ENCODE measurements at places on chromosomes 7 and 10.

DNA sequence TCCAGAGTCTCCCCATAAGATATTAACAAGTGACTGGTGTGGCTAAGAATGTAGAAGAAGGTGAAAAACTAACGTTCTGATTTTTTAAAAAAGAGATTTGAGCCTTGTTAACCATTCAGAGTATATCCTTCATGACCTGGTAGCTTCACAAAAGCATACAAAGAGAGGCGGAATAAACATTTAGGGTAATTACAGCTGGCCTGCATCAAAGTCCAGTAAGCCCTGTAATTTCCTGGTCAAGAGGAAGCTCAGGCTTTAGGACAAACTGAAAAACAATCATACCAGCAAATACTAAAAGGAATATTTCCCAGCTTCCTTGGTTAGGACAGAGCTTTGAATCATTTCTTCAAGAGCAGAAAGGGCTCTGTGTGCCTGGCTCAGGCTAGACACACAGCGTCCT is 165.2 kb downstream of the COBL start:
- DNase-seq: no peak

DNA sequence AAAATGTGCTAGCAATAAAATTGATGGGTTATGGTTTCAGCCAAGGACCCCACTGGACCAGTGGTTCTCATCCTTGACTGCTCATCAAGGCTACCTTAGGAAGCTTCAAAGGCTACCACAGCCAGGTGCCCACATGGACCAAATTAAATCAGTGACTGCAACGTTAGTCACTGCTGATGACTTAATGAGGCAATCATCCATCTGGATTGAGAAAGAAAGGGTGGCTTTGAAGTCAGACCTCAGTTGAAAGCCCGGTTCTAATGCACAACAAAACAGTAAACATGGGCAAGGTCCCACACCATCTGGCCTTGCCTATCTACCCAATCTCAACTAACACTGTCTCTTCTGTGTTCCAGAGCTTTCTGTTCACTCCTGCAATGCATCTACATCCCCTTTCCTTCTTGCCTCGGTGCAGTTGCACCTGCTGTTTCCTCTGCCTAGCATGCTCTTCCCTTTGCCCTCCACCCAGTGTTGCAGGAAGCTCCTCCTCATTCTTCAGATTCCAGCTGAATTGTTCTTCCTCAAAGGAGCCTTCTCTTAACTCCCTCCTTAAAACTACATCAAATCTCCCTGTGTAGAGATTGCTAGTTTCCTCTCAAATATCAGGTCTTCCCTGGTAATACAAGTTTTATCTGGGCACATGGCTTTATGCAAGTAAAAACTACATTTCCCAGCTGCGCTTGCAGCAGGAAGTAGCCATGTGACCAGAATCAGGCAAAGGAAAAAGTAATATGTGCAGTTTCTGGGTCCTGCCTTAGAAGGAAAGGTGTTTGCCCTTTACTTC is 10.3 kb upstream of the KCNK18 start:
- DNase-seq: no peak

- no peak for DNase-seq
These were observed 261.4 kb upstream of the ZWINT start for GRCh38 chr10:56622335-56622973.

DNA sequence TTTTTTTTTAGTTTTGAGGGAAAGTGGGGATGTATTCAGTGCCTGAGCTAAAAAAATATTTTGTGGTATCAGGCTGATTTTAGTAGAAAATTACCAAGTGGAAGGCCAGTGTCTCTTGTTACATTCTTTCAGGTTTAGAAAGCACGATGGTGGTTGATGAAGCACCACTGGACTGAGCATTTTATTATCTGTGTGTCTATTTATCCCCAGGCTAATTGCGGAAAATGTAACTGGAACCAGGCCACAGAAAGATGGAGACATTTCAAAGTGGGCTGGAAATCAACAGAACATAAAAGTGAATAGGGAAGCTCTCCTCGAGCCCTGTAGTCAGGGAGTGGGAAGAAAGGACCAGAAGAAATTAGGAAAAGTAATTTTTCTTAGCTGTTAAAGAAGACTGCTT is 261.0 kb downstream of the STK31 start:
- no peak for DNase-seq

- DNase-seq: no peak
These were observed 118.3 kb downstream of the PPP1R17 start for GRCh38 chr7:31805209-31805818.

DNA sequence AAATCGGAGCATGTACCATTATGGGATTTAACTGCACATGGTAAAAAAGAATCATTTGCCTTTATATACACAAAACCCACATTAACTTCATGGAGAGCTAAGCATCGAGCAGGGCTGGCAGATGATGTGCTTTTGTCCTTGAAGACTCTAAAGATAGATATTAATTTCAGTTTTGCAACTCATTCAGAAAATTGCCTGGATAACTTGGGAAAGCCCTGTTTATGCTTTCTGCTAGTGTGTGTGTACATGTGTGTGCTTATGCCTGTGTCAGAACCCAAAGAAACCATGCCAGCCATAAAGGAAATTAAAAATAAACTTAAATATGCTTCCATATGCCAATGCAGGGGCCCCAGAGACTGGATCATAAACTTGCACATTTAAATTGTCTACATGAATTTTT is 640.0 kb downstream of the PARD3 start:
- DNase-seq: no peak

DNA sequence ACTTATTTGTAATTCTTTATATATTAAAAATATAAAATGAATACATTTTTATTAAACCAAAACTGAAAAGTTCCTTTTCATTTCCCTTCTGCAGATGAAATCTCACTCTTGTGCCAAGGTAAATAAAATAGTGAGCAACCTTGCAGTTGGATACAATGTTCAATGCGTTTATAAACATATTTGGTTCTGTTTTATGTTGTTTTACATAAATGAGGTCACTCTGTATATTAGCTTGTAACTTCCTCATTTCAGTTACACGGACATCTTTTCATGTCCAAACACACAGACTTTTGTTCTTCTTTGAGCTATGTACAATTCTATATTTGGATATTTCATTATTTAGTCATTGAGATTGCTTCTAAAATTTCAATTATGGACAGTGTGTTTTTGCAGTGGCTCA is 107.7 kb downstream of the BBS9 start:
- DNase-seq: no peak

- no peak for DNase-seq
These were observed 1.3 kb upstream of the NAPEPLD start for GRCh38 chr7:103150192-103150591.

DNA sequence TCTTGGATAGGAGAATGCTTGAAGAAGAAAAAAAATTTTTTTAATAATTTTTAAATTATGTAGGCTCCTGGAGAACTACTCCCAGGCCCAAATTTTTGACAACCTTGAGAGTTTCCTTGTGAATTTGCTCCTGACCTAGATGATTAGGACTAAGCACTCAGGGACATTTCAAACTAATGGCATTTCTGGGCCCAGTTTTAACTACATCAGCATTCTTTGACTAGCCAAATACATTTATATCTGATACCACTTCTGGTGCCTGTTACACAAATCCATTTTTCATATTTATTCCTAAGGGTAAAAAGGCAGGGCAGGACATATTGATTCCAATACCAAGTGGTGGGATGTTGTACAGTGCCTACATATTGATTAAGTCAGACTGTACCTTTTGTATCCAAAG is 60.8 kb upstream of the CC2D2B start:
- no peak for DNase-seq

- no peak for DNase-seq
These were observed 4.1 kb upstream of the CDK14 start for GRCh38 chr7:90592033-90592432.

GRCh38 chr10:72334825-72335393 is 19.8 kb downstream of the DNAJB12 start:
- peak; percentile 94 for DNase-seq

GRCh38 chr10:60187691-60188090 is 202.0 kb downstream of the ANK3 start:
- no peak for DNase-seq

GRCh38 chr7:128037081-128037480 is 5.8 kb upstream of the LRRC4 start:
- no peak for DNase-seq

DNA sequence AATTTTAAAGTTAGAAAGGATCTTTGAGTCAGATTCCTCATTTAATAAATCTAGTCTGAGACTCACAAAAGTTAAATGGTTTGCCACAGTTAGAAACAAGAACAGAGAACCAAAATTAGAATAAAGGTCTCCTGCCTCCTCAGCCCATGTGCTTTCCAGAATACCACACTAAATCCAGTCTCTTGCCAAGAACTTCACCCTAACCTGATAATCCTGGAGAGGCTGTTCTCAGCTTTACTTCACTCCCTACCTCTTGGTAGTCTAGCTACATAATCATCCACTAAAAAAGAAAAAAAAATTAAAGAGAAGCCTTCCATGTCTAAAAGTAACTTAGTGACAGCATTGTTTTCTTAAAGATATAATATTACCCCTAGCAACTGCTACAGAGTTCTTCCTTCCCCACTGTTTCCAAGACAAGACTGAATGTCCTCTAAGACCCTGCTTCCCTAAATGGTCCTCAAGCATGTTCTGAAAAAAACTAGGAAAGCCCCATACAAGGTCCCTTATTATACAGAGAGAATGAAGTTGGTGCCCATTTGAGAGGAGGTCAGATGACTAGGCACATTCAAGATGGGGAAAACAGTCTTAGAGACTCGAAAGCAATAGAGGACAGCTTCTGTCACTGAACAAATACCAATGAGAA is 56.8 kb downstream of the ZNF438 start:
- no peak for DNase-seq

Measured in Right ventricle myocardium inferior (tissue), 1 donor.